ENCODE measurements at places on chromosomes 3 and 15. TPM values are rescaled to one million over a fixed set of nuclear protein-coding genes. Genes with fewer than 3 reads are reported as not detected.

Gene ERC2
- 17.0 TPM for total RNA-seq

Gene RFX7
- total RNA-seq: 11.4 TPM

Gene CCR2
- total RNA-seq: not detected

Gene CLDN1
- 305 TPM for total RNA-seq

Gene SAMD7
- not detected for total RNA-seq

Gene TIGIT
- total RNA-seq: not detected

Gene CLDN11
- 2.7 TPM for total RNA-seq

Gene CHST13
- total RNA-seq: not detected

Gene ARHGAP31
- total RNA-seq: 17.0 TPM

Gene EFCAB12
- total RNA-seq: not detected

Gene C2CD4A
- total RNA-seq: 0.75 TPM

Gene TGM5
- total RNA-seq: not detected

DNA sequence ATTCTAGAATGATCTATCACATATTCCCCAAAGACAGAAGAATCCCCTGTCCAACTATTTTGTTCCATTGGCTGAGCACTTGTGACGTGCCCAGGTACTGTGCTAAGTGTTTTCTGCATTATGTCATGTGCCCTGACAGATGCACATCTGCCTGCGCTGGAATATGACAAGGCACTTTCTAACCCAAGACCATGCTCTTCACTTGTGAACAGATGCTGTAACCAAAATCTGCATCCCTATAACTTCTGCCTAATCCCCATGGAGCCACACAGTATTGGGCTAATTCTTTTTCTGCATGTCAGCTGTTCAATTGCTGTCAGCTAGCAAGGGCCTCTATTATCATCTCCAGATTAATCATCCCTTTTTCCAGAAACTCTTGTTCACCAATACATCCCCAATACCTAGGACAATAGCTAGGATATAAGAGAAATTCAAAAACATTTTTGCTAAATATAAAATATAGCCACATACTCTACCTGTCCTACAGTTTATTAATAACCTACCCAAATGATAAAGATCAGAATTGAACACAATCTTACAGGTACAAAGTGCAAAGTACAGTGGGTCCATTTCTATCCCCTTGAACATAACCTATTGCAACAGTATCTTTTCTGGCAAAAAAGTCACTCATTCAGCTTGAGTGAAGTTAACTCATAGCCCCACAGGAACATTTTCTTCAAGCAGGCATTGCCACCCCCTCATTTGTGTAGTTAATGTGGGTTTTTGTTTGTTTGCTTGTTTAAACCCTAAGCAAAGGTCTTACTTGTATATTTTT is 109.4 kb upstream of the LRRN1 start:
- no peak for DNase-seq

DNA sequence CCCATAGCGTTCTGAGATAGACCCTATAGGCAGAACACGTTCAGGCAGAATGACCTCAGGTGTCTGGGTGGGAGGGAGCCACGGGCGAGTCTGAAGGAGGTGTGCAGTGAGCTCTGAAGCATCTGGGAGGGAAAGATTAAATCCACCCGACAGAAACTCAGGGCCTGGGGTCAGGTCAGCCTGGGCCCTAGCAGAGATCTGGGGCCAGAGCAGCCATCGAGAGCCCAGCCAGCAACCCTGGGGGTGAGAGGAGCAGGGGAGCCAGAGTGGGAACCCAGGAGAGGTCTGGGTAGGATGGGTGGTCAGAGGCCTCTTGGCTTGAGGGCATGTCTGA is 22.1 kb downstream of the SNX33 start:
- DNase-seq: no peak

DNA sequence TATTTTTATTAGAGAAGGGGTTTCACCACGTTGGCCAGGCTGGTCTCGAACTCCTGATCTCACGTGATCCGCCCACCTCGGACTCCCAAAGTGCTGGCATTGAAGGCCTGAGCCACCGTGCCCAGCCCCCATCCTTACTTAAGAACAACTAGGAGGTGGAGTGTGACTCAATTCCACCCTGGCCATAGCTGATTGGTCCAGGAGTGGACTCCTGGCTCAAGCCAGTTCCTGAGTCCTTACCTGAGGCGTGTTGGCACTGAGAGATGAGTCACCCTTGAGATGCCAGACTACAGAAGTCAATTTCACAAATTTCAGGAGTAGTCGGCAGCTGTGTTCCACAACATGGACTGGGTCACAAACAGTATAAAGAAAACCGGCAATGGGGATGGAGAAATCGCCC is 124.2 kb downstream of the SHQ1 start:
- DNase-seq: no peak

GRCh38 chr15:44130778-44131177 is 64.3 kb downstream of the FRMD5 start:
- DNase-seq: no peak

- no peak for DNase-seq
Observed at GRCh38 chr3:184751204-184752040, 39.6 kb upstream of the MAGEF1 start.

DNA sequence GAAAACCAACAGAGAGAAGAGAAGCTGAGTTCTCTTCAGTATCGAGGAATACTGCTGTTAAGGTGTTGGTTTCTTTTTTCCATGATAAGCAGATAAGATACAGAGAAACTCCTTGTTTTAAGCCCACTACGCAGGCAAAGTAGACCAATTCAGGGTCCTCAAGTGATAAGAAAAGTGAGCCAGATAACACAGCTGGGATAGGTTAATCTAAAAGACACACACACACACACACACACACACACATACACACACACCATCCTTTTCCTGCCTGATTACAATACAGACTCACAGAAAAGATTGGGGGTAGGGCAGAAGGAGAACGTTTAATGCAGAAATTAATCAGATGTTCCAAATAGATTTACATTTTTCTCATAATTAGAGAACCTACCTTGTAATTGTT is 6.5 kb upstream of the PHLDB2 start:
- DNase-seq: no peak

- no peak for DNase-seq
Observed at GRCh38 chr3:195738274-195739044, 17.7 kb downstream of the MUC20 start.

DNA sequence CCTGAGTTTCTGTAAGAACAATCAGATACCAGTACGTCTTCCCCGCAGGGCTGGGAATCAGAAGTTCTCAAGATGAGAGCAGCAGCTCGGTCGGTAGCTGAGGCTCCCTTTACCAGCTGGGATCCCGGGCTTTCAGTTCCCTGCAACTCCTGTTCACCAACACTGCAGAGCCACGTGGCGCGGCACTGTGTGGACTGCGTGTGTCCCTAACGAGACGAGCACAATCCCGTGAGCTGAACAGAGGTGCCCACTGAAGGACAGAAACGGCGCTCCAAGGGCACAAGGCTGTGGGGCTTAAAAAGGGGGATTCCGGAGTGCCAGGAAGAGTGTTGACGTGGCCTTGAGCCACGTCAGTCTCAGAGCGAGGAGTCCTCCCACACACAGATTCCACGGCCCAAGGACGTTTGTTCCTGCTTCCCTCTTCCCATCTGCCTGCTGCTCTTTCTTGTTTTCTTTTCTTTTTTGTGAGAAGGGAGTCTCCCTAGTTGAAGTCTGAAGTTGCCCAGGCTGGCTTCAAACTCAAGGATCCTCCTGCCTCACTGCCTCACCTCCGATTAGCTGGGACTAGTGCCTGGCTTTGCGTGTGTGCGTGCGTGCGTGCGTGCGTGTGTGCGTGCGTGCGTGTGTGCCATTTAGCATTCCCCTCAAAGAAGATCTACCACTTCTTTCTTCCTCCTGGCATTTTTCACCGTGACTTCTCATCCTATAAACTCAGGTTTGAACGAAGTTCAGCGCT is 37.1 kb upstream of the RPL35A start:
- DNase-seq: no peak

GRCh38 chr3:15241341-15241740 is 35.3 kb downstream of the CAPN7 start:
- no peak for DNase-seq

DNA sequence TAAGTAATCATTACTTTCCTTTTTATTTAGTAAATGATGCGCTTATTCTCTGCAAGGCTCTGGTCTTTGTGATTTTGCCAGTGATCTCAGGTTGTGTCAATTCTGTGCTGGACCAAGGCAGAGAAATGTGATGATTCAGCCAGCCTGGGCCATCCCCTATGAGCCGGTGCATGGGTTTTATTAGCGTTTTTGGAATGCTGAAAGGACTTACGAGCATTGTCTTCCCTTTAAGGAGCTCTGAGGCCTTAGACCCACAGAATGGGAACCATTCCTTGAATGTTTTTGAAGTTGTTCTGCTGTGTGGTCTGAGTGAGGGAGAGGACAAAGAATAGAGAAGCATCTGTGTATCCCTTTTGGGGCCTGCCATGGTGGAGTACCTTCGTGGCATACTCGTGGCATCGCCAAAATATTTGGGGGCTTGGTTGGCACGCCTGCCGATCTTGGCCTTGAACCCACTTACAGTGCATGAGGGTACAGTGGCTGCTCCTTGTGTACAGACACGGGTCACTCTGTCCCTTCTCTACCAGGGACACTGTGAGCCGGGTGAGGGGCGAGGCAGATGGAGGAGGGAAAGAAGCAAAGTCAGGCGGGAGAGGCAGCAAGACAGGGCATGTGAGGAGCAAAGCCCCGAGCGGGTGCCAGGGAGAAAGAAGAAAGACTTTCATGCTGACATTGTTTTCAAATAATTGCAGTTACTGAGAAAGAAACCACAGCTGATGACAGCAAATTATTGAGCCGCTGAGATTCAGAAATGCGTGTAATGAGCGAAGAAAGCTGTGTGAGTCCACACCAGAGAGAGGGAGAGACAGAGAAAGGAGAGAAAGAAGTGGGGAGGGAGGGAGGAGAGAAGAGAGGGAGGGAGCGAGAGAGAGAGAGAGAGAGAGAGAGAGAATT is 269.4 kb upstream of the RGMA start:
- no peak for DNase-seq

DNA sequence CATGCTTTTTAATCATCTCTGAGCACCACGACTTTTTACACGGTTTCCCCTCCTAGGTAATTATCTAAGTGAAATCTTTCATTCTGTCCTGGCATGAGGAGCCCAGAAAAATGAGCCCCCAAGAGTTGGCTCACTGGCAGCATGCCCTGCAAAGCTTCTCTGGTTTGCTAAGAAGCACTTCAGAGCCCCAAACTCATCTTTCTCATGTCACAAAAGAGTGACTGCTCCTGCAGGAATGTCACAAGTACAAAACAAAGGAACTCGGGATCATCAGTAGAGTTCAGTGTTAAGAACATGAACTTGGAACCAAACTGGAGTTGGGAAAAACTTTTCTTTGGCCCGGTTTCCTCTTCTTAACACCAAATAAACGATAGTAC is 123.9 kb downstream of the FOXB1 start:
- no peak for DNase-seq

DNA sequence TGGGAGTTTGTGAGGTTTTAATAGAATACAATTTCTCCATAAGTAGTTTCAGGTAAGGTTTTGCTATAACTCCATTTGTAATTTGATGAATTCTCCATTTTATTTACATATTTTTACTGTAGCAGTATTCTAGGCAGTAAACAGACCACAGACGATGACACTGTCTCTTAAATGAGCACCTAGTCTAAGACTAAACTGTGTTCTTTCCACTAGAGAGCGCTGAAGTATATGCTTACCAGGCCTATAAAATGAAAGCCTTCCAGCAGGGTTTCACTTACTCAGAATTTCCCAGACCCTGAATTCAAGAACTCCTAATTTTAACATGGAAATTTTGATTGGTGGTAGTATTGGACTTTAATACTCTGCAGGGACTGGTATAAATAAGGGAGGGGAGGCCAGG is 41.6 kb downstream of the POLG start:
- no peak for DNase-seq

GRCh38 chr3:148682997-148683396 is 14.7 kb upstream of the AGTR1 start:
- no peak for DNase-seq

- no peak for DNase-seq
Observed at GRCh38 chr3:197345390-197345789, 47.0 kb upstream of the DLG1 start.

GRCh38 chr15:70014860-70015490 is 82.7 kb downstream of the TLE3 start:
- DNase-seq: no peak

DNA sequence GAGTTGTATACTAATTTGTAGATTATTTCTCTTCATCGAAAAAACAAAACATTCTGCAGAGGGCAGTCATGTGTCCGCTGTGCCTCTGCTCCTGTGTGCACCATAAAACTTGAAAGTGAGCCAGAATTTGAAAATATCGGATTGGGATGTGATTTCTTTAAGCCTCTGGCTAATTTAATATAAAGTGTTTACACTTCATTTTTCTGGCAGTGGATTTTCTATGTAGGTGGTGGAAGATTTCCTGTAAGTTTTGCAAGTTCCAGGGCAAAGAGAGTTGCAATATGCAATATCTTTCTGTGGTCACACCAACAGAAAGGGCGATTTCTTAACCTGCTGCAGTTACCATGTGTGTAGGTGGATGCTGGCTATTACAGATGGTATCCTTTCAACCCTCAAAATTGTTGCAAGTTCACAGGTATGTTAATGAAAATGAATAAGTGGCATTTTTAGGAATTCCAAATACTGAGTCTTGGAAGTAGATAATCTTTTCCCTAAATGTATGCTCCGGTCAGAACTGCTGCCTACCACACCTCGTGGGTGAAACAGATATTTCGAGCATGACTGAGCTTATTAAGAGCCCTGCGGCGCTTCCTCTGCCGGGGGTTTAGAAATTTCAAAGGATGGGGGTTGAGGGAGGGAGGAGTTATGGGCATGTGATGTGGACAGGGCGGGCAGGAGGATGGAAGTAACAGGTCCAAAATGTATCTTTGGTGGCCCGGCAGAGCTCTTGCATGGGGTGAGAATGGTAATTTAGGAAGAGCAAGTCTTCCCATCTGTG is 134.0 kb downstream of the PGPEP1L start:
- no peak for DNase-seq

- no peak for DNase-seq
Observed at GRCh38 chr15:101124731-101125451, 127.0 kb downstream of the CHSY1 start.

DNA sequence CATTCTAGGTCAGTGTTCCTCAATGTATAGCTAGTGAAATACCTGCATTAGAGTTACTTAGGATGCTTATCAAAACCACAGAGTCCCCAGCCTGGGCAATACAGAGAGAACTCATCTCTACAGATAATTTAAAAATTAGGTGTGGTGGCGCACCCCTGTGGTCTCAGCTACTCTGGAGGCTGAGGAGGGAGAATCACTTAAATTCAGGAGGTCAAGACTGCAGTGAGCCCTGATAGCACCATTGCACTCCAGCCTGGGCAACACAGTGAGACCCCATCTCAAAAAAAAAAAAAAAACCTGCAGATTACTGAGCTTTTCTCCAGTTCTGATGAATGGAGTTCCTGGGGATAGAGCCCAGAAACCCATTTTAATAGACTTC is 10.1 kb upstream of the MINDY2 start:
- DNase-seq: no peak

GRCh38 chr3:51568036-51568435 is 29.5 kb downstream of the RAD54L2 start:
- DNase-seq: no peak

- DNase-seq: peak; percentile 61
Observed at GRCh38 chr3:129596194-129597086, 10.0 kb downstream of the PLXND1 start.

DNA sequence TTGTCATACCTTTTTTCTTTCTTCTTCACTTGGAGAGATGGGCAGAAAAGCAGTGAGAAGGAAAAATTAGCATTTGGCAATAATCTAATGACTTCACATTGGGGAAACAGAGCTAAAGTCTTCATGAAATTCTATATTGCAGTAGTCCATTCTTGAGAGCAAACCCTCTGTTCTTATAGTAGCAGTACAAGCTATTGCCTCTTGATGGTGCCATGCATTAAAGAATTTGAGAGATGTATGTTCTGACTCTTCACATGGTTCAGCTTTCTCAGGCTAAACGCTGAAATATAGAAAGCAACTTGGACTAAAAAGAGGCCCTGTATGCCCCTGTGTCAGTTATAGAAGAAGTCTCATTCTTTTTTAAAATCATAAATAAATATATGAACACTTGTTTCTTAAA is 36.0 kb downstream of the PHLDB2 start:
- no peak for DNase-seq

Measured in kidney epithelial cell (primary cell).